ENCODE measurements at places on chromosomes 13 and 19.
A peak's percentile ranks its signal among the peaks of the same experiment; 100 is the strongest.

DNA sequence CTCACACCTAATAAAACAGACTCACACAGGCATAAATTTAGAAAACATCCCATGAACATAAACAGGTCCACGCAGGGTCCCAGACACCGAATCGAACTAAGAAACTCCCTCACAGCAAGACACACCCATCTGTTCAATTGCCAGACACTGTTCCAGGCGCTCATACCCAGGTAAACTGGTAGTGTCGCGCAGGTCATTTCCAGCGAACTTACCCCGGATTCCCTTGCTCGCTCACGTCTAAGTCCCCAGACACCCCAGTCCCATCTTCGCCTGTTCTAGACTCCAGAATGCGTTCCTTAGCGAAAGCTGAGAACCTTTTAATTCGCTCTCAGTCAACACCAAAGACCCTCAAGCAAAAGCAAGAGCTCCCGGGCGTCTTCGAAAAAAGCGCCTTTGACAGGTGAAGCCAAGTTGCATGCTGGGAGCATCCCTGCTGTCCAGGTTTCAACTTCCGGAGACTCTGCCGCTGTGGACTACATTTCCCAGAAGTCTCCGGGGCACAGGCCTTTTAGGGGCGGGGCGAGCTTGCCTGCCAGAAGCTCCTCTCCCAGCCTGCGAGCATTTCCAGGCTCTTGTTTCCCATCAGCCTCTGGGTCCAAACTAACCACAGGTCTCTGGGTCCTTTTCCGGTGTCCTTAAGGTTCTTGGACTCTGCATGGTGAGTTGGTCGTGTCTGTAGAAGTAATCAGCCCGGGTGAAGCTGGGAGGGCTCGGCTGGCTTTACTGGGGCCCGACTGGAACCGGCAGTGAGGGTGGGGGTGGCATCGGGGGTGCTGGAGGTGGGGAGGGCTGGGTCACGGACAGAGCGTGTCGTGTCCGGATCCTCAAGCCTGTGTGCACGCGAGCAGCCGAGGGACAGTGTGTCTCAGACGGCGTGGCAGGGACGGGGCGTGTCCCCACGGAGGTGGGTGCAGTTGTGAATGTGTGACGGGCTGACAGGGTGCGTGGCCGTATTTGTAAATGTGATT, at the start of gene ZNF283:
TSS of gene ZNF283 (plus strand) at position 535 of the 968 bp plus-strand sequence. CDS start 6,184 bp downstream, outside the sequence.
- DNase-seq: peak; percentile 68

DNA sequence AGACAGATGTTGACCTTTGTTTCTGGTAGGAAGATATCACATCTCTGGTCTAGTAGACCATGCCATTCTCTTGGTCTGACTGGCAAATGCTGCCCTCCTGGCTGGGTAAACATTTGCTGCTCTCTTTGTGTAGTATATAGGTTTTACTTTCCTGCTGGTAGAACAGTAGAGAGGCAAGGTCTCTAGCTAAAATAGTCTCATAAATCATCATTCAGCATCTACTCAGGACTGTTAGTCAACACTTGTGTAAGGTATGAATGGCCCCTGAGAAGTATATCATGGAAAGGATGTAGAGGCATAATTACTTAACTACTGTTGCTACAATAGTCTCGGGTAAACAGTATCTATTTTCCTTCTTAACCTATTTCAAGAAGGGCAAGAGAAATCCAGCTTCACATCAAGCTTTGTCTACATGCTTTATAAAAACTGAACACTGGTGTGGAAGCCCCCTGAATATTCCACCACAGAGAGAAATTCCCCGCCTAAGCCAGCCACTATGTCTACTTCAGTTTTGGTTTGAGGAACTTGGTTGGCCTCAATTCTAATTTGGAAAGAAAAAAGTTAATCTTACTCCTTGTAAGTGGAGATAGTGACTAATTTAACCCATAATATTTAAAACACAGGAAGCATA, 18.4 kb upstream of the MYCBP2 start:
- no peak for DNase-seq

GRCh38 chr13:114286808-114287207, 5.4 kb downstream of the UPF3A start:
- no peak for DNase-seq

GRCh38 chr13:35926859-35927530, 204.2 kb downstream of the DCLK1 start:
- DNase-seq: no peak

DNA sequence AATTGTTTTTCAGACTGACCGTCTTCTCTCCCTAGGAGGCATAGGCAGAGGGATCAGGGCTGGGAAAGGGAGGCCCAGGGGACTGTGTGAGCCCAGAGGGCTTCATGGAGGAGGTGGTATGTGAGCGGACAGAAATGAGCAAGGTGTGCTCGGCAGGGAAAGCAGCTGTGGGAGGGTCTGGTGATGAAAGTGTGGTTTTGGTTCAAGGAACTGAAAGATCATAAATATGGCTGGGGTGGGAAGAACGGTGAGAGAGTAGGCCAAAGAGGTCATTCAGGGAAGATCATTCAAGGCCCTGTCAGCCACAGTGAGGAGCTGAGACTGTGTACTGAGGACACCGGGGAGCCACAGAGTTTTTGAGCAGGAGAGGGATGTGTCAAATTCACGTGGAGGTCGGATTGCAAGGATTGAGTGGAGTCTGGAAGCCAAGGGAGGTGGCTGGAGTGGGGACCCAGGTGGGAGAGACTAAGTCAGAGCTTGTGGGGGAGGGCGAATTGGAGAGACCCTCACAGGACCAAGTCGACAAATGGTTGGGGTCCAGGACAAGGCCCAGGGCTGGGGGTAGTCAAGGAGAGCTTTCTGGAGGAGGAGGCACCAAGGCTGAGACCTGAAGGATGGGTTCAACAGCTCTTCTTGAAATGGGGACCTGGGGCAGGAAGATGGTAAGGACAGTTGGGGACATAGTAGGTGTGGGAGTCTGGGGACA, 7.6 kb downstream of the PLD3 start:
- no peak for DNase-seq

GRCh38 chr19:17136021-17136420, 60.4 kb downstream of the MYO9B start:
- DNase-seq: no peak

- DNase-seq: no peak
Observed at GRCh38 chr19:13830741-13831536, 35.7 kb downstream of the ZSWIM4 start.

GRCh38 chr19:41624515-41624914, 2.4 kb downstream of the CEACAM4 start:
- DNase-seq: no peak

- no peak for DNase-seq
Observed at GRCh38 chr19:33639035-33639681, 17.4 kb downstream of the CHST8 start.

DNA sequence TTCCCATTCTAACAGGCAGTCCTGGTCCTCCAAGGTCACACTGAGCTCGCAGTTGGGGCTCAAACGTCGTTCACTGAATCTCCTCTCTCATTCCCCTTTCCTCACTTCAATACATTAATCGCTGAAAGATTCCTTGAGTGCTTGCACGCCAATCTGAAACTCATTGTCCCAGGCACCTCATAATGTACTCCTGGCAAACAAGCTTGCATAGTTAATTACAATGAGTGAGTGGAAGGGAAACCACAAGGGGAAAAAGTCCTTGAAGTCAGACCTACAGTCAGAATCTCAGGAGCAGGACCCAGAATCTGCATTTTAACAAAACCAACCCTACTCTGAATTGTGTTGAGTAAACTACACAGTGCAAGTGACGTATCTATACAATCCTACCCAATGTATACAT, 86.9 kb downstream of the CRYL1 start:
- no peak for DNase-seq

All from stimulated activated CD8-positive, alpha-beta memory T cell treated with anti-CD3 and anti-CD28 coated beads, Interleukin-2, amount 100 ng/mL, for 48 hours (primary cell).